Jurkat, Clone E6-1 (cell line): ENCODE measurements at places on chromosomes 11 and 22.
A peak's percentile ranks its signal among the peaks of the same experiment; 100 is the strongest.

DNA sequence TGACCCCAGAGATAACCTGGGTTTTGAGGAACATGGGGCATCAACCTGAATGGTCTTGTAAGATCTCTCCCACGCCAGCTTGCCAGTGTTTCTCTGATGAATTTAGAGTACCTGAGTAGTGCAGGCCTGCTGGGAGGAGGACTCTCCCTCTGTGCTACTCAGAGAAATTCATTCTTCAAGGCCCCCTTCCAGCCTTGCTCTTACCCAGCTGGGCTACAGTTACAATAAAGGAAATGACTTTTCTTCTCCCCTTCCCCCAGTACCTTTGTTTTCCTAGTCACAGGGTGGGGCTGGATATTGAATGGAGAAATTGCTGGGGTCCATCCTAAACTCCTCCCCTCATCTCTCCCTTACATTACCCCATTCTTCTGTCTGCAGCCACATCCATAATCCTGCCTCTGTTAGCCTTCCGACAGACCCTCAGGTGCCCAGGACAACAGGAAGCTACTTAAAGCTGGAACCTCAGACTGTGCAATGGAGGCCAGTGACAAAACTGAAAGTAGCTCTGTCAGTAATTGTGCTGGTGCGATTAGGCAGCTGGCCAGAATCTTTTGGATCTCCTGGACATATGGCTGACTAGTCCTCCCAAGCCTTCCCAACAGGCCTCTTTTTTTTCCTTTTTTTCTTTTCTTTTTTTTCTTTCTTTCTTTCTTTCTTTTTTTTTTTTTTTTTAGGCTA is 17.4 kb downstream of the LIMK2 start:
- DNase-seq = no peak

DNA sequence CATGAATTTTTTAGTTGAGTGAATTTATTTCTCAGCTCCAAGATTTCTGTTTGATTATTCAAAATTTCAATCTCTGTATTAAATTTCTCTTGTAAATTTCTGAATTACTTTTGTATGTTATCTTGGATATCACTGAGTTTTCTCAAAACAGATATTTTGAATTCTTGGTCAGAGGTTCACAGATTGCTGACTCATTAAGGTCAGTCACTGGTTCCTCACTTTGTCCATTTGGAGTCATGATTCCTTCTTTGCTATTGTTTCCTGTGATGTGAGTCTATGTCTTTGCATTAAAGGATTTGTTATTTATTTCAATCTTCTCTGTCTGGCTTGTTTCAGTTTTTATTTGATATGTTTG is 10.2 kb upstream of the IL17RA start:
- no peak for DNase-seq

DNA sequence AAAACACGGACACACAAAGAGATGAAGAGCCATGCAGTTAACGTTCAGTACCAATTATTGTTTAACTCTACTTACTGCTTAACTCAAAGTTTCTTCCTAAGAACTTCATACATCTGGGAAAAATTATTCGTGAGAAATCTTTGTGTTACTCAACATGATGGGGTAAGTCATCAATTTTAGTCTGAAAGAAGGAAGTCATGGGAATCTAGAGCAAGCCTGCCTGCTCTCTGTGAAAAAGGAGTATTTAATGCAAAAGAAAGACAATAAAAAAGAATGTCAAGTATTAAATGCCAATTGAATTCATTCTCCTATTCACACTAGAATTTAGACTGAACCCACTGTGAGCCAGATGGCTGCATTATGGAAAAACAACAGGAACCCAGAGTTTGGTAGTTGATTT is 16.0 kb downstream of the TMEM123 start:
- DNase-seq = no peak

GRCh38 chr11:11284481-11284880 is 68.6 kb downstream of the CSNK2A3 start:
- no peak for DNase-seq

GRCh38 chr22:34886391-34886790 is 179.6 kb upstream of the ISX start:
- DNase-seq = no peak

DNA sequence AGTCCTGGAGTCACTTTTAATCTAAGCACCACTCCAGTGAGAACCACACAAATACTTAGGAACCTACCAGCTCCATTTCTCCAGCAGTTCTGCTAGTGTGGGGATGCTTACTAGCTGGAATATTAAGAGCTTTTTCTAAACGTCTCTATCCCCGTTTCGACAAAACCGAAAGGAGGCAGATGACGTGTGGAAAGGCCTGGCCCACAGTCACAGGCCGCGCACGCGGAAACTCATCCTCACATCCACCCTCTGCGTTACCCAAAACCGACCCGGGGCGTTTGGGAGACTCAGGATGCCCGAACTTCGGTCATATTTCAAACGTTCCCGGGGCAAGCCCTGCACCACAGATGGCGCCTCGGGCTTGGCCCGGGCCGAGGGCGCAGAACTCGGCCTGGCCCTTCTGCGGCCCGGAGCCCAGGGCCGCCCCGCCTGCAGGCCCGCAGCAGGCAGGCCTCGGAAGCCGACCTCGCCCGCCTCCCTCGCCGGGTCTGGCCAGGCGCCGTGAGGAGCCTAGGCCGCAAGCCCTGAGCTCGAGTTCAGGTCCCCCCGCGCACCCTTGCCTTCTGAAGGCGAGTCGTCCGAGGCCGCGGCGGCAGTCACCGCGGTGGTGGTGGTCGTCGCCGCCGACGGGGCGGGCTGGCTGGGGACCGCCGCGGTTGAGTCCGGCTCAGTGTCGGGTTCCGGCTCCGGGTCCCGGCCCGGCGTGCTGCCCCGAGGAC is 473 bp downstream of the FNBP4 start:
- DNase-seq = peak; percentile 48

GRCh38 chr22:19571207-19571795 is 47.1 kb upstream of the CLDN5 start:
- DNase-seq = no peak

- no peak for DNase-seq
Observed at GRCh38 chr22:21624120-21624879, 5.5 kb downstream of the YDJC start.

DNA sequence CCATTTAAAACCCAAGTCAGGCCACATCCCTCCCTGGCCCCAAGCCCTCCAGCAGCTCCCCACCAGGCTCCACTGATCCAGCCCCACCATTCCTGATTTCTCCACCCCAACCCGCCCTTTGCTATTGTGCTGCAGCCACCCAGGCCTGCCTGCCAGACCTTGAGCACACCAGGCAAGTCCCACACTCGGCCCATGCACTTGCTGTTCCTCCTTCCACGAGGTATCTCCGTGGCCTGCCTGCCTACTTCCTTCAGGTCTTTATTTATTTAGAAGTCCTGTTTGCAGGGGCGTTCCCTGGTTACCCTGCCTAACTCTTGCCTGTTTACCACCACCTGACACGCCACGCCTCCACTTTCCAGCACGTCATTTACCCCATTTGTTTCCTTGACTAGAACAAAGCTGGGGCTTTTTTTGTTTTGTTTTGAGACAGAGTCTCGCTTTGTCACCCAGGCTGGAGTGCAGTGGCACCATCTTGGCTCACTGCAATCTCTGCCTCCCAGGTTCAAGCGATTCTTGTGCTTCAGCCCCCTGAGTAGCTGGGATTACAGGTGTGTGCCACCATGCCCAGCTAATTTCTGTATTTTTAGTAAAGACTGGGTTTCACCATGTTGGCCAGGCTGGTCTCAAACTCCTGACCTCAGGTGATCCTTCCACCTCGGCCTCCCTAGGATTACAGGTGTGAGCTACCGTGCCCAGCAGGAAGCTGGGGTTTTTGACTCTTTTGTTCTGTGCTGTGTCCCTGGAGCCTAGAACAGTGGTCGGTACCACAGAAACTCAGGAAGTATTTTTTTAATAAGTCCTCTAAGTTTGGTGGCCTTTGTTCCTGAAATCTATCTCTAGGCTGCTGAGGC is 6.7 kb downstream of the CENPM start:
- DNase-seq = no peak

GRCh38 chr11:118430956-118431355 is 5.3 kb upstream of the KMT2A start:
- DNase-seq = no peak

DNA sequence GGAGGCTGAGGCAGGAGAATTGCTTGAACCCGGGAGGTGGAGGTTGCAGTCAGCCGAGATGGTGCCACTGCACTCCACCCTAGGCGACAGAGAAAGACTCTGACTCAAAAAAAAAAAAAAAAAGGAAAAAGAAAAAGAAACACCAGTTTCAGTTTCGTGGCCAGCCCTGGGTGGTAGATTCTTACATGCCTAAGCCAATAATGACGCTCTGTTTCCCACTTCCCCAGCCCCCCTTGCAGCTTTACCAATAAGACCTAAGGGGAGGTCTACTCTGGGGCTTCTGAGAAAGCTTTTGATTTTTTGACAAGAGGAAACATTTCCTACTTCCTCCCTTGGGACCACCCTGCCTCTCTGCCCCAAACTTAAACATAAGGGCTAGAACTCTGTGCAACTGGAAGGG is 30.0 kb upstream of the PTPRJ start:
- DNase-seq = peak; percentile 81

GRCh38 chr11:118379497-118379896 is 20.1 kb downstream of the UBE4A start:
- no peak for DNase-seq

DNA sequence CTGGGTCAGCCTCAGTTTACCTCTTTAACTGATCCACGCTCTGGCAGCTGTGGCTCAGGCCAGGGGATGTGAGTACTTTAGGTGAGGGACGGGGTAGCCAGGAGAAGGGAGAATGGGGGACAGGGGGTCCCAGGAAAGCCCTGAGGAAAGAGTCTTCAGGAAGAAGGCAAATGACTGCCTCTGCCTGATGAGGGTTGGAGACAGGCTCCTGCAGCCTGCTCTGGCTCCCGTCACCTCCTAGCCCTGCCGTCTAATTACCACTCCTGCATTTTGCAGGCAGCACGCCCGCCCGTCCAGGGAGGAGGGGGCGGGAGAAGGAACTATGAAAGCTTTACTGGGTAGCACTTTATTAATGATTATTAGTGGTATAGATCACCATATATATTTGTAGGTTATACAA is 116.6 kb downstream of the CEP164 start:
- DNase-seq = no peak

GRCh38 chr11:12767027-12767426 is 92.8 kb downstream of the TEAD1 start:
- DNase-seq = no peak

DNA sequence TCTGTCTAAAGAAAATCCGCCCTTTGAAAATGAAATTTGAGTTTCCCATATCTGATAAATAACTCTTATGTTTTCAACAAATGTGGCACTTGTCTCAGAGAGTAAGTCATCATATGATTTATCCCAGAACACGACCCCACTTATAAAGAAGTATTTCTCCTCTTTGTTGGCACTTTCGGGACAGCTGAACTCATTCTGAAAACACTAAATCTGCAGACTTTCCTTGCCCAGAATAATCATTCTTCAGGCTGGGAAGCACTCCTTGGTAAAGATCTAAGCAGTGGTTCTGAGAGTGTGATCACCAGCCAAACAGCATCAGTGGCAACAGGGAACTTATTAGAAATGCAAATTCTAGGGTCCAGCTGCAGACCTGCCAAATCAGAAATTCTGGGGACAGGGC is 532.2 kb upstream of the API5 start:
- DNase-seq = no peak

GRCh38 chr22:24146194-24146616 is 35.1 kb upstream of the SUSD2 start:
- DNase-seq = peak; percentile 78

- no peak for DNase-seq
Observed at GRCh38 chr11:119198925-119199324, 7.2 kb upstream of the CBL start.

DNA sequence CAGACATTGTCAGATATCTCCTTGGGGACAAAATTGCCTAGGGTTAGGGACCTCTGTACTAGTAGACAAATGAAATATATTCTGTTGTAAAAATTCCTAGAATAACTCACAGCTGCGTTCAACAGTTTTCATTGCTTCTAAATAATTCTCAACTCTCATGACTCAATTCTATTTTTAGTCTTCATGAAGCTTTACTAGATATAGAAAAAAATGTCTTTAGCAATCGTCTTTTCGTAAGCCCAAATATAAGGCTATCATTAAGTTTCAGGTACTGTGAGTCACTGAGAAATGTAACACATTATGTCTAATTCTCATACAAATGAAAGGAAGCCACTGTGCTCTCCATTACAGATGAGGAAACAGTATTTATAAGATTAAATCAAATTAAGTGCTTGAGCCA is 6.4 kb downstream of the MMP12 start:
- no peak for DNase-seq

- DNase-seq = no peak
Observed at GRCh38 chr11:66012946-66013761, 1.3 kb downstream of the CST6 start.

GRCh38 chr22:39907605-39908097 is 6.8 kb downstream of the GRAP2 start:
- no peak for DNase-seq

DNA sequence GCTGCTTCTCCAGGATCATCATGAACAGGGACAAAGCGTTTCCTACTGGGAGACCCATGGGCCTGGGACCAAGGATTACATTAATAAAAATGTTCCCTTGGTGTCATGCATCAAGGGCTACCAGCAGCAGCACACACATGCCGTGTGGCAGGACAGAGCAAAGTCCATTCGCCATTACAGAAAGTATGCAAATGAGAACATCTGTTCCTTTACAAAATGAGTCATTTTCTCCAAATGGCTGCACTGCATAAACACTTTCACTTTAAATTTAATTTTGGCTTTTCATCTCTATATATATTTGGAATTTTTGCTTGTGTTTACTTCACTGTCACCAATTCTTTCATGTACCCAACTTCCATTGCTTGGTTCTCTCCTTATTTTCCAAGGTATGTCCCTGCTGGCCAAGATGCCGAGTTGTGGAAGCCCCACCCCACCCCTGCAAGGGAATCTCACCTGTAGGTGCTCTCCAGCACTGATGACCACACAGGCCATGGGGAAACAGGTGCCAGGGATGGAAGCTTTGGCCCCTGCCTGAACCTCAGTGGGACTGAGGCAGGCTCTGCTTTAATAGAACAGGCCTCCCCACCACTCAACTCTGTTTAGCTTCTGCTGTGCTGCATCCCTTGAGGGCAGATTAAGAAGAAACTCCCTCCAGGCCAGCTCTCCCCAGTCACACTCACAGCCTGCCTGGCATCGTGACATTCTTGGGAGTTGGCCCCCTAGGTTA is 15.6 kb upstream of the GNAZ start:
- DNase-seq = no peak

DNA sequence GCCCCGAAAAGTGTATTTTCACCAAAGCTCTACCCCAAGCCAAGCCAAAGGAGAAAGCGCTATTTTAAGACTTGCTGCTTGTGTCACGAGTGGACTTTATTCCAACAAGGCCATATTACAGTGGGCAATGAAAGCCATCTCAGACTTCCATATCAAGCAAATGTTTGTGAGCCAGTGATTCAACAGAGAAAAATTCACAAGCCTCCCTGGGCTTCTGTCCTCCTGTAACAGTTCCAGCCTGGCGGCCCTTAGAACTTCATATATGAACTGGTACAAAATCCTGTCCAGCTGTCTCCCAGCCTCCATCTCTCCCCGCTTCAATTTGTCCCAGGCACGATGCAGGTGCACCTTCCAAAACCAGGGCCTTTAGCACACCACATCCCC is 11.2 kb downstream of the LARGE1 start:
- no peak for DNase-seq

GRCh38 chr11:26186389-26186788 is 145.5 kb upstream of the ANO3 start:
- DNase-seq = no peak

GRCh38 chr11:763549-764321 is 13.6 kb downstream of the GATD1 start:
- no peak for DNase-seq
